ENCODE measurements at places on chromosomes 5 and 9.

GRCh38 chr5:505951-506525 is 18.2 kb downstream of the SLC9A3 start:
- H3K4me1 ChIP-seq: no peaks in the 10 kb centered on the region
- H3K4me3 ChIP-seq: no peak overlapping the region
- H3K36me3 ChIP-seq: no peaks in the 10 kb centered on the region
- H3K27me3 ChIP-seq: no peaks in the 10 kb centered on the region

- no peaks in the 10 kb centered on the region for H3K36me3 ChIP-seq
- no peak for DNase-seq
- H3K27me3 ChIP-seq: no peaks in the 10 kb centered on the region
- H3K27ac ChIP-seq: no peak overlapping the region
These were observed 11.8 kb downstream of the HNRNPAB start for GRCh38 chr5:178216088-178216534.

DNA sequence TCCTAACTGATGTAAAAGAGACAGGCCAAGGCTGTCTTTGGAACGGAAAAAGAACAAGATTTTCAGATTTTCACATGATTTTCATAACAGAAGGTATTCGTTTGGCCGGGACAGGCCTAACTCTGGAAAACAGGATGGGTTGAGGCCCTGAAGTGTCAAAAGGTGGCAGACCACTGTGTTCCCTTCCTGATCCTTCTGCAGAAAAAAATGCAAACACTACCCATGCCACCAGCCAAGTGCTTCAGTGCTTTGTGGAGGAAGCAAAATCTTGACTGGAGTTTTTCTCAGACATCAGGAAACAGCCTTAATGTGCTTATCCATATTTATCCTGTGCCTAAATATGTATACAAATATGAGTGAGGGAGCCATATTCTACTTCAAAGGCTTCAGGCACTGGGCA is 113.5 kb upstream of the IL6ST start:
- H3K36me3 ChIP-seq: no peaks in the 10 kb centered on the region
- no peak overlapping the region for H3K27ac ChIP-seq
- DNase-seq: no peak
- H3K4me3 ChIP-seq: no peak overlapping the region

- no peaks in the 10 kb centered on the region for H3K36me3 ChIP-seq
- no peak overlapping the region for H3K4me3 ChIP-seq
- DNase-seq: no peak
- no peak overlapping the region for H3K27ac ChIP-seq
- no peaks in the 10 kb centered on the region for H3K27me3 ChIP-seq
These were observed 220.0 kb downstream of the KDM4C start for GRCh38 chr9:6977761-6978160.

All from pancreas (tissue), 10 donors.